Stimulated activated CD8-positive, alpha-beta memory T cell treated with anti-CD3 and anti-CD28 coated beads, Interleukin-4, amount 100 ng/mL, for 24 hours (primary cell): ENCODE measurements at places on chromosomes 7 and 10.

- no peak for DNase-seq
Measured at GRCh38 chr7:99631295-99632109, 14.8 kb downstream of the ZSCAN25 start.

GRCh38 chr10:34655286-34656170 lies 159.6 kb downstream of the PARD3 start:
- DNase-seq = no peak

- DNase-seq = no peak
Measured at GRCh38 chr7:116582806-116583444, 58.1 kb downstream of the CAV1 start.

- DNase-seq = no peak
Measured at GRCh38 chr7:117025891-117026290, 72.6 kb downstream of the ST7 start.

DNA sequence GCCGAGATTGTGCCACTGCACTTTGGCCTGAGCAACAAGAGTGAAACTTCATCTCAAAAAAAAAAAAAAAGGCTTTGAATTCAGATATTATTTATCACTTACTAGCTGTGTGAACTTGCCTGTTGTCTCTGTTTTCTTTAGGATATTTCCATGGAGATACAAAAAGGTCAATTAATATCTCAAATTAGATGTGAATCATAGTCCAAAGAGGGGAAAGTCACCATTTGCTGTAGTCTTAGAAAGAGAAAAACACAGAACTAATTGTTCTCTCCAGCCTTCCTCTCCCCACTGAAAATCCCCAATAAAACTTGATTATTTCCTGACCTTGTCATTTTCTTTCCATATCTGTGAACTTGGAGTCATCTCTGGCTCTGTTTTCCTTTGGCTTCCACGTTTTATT lies 21.2 kb downstream of the HEPACAM2 start:
- DNase-seq = no peak

DNA sequence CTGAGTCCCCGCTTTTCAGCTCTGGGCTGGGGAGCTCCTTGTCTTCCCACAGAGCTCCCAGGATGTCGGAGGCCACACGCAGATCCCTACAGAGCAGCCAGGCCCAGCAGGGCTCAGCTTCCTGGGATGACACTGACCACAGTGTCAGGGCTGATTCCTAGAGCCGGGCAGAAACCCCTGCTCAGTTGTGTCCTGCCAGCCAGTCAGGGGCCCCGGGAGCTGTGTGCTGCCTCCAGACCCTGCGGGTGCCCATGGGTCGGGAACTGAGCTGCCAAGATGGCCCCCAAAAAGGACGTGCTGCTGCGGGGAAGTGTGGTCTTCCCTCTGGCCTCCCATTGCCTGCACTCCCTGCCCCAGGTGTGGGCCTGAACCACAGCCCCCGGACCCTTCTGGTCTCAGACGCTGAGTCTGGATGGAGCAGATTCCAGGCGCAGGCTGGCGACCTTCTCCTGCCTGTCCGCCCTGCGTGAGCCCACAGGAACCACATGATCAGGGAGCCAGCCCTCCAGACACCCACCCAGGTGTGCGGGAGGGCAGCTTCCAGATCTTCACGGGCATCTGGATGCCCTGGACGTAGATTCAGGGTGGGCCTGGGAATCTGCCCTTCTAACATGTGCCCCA lies 217.4 kb downstream of the MAD1L1 start:
- DNase-seq = no peak

DNA sequence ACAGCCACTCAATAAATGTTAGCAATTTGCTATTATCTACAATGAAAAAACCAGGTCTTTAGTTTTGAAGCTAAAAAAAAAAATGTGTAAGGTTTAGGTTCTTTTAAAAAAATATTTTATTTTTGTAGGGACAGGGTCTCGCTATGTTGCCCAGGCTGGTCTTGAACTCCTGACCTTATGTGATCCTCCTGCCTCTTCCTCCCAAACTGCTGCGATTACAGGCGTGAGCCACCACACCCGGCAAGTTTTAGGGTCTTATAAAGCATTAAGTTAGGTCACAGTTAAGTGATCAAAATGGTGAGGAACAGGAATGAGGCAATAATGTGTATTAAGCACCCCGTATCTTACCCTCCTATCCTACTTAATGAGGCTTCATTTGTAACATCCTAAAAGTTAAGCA lies 774 bp downstream of the SEM1 start:
- no peak for DNase-seq

GRCh38 chr10:112351146-112351545 lies 22.8 kb upstream of the ACSL5 start:
- no peak for DNase-seq

GRCh38 chr10:29734962-29735627 lies 100.3 kb upstream of the SVIL start:
- DNase-seq = peak; percentile 44

- no peak for DNase-seq
Measured at GRCh38 chr7:32761451-32762205, 129.9 kb downstream of the KBTBD2 start.

GRCh38 chr7:148567524-148567923 lies 23.0 kb upstream of the C7orf33 start:
- no peak for DNase-seq

- DNase-seq = no peak
Measured at GRCh38 chr10:118528426-118528825, 67.0 kb downstream of the PRLHR start.

- no peak for DNase-seq
Measured at GRCh38 chr10:119535305-119535704, 7.2 kb downstream of the RGS10 start.

- DNase-seq = no peak
Measured at GRCh38 chr10:82969405-82969804, 1094.4 kb downstream of the NRG3 start.

GRCh38 chr7:151940048-151940811 lies 16.0 kb upstream of the GALNTL5 start:
- no peak for DNase-seq

- no peak for DNase-seq
Measured at GRCh38 chr7:90530263-90530662, 60.8 kb downstream of the PTTG1IP2 start.

- DNase-seq = no peak
Measured at GRCh38 chr7:127290116-127290655, 37.4 kb upstream of the GRM8 start.

GRCh38 chr10:78864761-78865537 lies 203.8 kb upstream of the ZMIZ1 start:
- DNase-seq = no peak

DNA sequence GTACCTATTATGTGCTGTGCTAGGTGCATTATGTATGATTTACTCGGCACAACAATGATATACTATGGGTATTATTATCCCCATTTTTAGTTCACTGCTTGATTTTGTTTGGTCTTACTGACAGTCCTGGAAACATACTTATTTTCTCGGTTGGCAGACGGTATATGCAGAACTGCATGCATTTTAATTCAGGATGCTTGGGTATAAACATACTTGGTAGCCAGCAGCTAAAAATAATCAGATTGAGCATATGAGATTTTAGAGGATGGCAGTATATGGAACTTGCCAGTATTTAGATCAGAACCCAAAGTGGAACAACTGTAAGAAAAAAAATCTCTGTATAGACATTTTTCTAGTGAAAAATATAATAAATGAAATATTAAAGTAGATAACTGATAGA lies 163.3 kb downstream of the DNAH11 start:
- no peak for DNase-seq

DNA sequence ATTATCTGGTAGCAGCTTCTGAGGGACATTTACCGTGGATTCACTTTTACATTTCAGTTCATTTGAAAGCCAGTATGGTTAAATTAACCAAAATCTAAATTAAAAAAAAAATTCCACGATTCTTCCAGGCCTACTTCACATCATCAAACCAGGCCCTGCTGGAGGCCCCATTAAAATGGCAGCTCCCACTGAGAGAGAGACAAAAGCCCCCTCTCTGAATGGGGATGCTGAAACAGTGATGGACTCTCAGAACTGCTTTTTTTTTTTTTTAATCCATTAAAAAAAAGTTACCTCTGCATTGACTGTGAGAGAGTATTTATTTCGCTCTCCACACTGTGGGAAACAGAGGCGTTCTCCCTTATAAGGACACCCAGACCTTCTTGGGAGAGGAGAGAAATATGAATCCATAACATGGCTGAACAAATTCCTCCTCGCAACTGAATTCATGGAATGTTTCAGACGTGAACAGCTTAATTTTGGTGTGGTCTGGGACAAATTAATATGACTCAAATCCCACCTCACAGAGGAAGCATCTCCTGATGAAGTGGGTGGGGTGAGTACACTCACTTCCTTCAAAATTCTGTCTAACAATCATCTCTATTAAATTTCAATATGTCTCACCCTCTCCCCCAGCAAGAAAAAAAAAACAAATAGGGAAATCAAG lies 73.5 kb downstream of the SAMD9 start:
- DNase-seq = no peak

DNA sequence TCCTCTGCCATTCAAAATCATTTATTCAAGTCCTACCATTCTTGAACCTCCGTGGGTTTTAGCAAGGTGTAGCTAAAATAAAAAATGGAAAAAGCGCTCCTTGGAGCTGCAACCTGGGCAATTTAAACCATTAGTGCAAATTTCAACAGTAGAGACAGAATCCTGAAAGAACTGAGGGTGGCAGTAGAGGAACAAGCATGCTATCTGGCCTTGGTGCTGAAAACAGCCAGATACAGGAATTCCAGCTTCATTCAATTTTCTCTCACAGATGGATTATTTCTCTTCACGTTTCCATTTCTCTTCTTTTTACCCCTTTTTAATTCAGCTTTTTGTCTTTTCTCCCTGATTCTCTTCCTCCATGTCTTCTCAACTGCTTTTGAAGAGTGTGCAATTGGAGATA lies 77.7 kb downstream of the OTUD1 start:
- DNase-seq = no peak

GRCh38 chr7:70406186-70406949 lies 725.6 kb upstream of the GALNT17 start:
- DNase-seq = no peak

DNA sequence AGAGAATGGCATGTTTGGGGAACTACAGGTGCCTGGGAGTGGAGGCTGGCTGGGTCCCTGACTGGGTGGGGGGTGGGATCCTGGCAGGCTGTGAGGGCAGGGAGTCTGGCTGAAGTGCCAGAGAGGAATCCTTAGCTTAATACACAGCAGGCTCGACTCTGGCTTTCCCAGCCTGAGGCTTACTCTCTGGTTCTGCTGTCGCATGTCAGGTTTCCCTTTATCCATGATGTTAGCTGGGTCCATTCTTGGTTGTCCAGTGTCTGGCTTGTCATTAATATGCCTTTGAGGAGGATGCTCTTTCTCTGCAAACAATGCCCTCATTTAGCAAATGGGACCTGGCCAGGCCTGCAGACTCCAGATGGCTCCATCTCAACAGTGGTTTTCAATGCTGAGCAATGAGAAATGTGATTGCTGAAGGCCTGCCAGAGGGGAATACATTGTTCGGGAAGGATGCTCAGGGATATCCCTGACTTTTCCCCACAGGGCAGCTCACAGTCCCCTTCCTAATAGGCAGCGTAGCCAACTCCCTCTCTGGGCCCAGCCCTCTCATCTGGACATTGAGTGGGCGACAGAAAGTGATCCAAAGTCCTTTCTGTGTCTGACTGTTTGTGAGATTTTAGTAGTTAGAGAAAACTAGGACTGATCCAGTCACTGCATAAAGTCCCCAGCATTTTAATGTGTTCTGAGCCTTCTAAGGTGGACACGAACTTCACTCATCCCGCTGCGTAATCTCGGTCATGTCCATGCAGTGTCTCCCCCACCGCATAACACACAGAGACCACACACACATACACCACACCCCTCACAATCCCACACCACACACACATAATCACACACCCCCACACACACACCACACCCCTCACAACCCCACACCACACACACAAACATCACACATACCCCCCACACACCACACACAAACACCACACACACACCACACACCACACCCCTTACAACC lies 124.9 kb downstream of the ANLN start:
- DNase-seq = no peak

GRCh38 chr7:37657816-37658215 lies 25.8 kb upstream of the GPR141 start:
- no peak for DNase-seq

GRCh38 chr7:142752376-142753225 lies 3.3 kb downstream of the PRSS1 start:
- no peak for DNase-seq

DNA sequence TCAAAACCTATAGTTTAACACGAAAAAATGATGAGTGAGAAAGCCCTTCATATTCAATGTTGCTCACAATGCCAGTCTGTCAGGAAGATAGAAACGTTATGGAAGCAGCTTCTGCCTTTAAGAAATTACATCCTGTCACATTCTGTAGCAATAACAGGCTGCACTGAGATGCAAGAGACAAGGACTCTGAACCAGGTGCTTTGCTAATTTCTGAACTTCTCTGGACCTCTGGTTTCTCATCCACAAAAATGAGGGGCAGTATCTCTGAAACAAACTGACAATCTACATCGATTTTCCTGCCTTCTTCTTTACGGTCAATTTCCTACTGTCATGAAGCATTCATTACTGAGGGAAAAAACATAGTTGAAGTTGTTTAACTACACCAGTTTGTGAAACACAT lies 234.0 kb downstream of the SNX13 start:
- no peak for DNase-seq
